ENCODE measurements at places on chromosomes 4 and X. TPM values are rescaled to one million over a fixed set of nuclear protein-coding genes. Genes with fewer than 3 reads are reported as not detected.

GRCh38 chr4:121014544-121014943 is 57.8 kb downstream of the NDNF start:
- no peak for DNase-seq

GRCh38 chrX:47814851-47815250 is 21.9 kb upstream of the ZNF81 start:
- DNase-seq, result no peak

- no peak for DNase-seq
Measured at GRCh38 chr4:131974730-131975129, 1174.4 kb upstream of the PCDH10 start.

- DNase-seq, result no peak
Measured at GRCh38 chr4:137129441-137129840, 402.9 kb downstream of the PCDH18 start.

GRCh38 chrX:76434103-76434741 is 6.7 kb downstream of the MAGEE1 start:
- no peak for DNase-seq

- DNase-seq, result peak; percentile 70
Measured at GRCh38 chr4:84503495-84504437, 4.7 kb upstream of the NKX6-1 start.

GRCh38 chrX:87160435-87161010 is 357.1 kb upstream of the KLHL4 start:
- no peak for DNase-seq

DNA sequence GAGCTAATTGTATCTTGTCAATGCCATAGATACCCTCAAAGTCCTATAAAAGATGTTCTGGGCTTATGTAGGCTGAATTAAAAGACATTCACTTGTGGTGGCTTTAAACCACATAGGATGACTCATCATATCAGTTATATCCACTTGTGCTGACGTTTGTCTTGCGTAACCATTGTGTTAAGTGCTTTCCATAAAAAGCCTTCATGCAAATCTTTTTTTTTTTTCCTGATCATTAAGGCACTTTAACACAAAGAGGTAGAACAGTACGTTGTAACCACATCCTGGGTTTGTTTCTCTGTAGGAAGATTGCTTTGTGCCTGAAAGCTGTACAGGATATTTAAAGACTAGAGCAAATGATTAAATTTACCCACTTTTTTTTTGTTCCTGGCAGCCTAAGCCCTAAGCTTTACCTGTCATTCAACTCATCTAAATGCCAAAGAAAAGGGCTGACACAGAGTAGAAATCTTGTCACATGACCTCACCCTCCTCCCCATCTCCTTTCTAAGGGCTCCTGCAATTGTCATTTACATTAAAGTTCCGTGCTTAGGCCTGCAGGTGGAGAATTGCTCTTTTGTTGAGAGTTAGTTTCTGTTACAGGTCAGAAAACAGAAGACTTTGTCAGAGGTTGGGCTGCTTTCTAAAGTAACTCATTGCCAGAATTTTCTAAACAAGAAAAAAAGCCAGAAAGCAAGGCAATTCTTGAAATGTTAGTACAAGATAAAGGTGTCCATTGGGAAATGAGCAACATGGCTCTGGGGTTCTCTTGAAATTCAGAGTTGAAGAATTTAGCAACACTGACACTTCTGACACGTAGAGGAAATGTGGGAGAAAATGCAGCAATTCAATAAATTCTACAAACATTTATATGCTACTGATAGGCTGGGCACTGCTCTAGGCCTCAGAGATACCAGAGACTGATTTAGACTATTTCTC is 555.6 kb downstream of the PPARGC1A start:
- peak; percentile 100 for DNase-seq

- no peak for DNase-seq
Measured at GRCh38 chr4:184729946-184730345, 4.0 kb downstream of the CENPU start.

DNA sequence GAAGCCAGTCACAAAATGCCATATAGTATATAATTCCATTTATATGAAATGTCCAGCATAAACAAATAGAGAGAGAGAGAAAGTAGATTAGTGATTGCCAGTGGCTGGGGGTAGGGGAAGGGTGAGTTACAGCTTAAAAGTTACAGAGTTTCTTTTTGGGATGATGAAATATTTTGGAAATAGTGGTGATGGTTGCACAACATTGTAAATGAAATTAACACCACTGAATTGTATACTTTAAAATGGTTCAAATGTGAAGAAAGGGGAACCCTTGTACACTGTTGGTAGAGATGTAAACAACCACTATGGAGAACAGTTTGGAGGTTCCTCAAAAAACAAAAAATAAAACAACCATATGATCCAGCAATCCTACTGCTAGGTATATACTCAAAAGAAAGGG is 131.2 kb upstream of the GPC4 start:
- no peak for DNase-seq

GRCh38 chr4:6471307-6472007 is 957 bp downstream of the PPP2R2C start:
- DNase-seq, result no peak

DNA sequence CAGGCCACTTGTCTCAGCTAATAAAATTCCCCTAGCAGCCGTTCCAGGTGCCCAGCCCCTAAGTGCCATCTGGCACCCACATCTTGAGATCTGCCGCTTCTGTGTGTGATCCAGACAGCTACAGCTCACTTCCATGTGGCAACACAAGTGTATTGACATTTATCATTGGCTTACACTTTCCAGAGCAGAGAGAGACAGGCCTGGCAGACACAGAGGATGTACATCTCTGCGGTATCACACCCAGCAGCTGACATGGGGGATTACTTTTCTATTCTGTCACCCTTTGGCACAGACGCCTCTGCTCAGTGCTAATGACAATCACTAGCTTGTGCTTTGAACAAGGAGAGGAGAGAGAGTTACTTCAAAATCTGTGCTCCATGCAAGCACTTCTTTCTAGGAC is 195.9 kb downstream of the KDR start:
- DNase-seq, result no peak

DNA sequence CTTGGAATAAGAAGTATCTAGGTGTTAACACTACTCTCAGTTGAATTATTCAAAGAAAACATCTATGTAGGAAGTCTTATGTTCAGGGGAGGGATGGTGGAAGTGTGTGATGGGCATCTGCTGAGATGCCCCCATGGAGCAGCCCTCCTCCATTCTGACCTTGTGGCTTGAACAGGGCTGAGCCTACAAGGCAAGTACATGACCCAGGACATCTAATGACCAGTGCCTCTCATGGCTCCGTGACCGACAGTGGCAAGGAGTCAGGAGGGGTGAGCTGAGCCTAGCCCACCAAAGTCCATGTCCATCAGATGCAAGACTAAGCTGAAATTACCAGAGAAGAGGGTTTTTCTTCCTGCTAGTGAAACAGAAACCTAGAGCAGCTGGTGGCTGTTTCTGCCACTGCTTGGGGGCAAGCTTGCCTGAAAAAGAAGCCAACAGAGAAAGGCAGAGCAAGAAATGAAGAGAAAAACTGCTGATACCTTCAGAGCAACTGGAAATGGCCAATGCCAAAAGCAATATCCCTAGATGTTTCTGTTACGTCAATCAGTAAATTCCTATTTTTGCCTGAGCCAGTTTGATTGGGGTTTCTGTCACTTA is 113.5 kb downstream of the TSPAN5 start:
- no peak for DNase-seq

- peak; percentile 63 for DNase-seq
Measured at GRCh38 chr4:159682996-159683395, 580.1 kb downstream of the RAPGEF2 start.

DNA sequence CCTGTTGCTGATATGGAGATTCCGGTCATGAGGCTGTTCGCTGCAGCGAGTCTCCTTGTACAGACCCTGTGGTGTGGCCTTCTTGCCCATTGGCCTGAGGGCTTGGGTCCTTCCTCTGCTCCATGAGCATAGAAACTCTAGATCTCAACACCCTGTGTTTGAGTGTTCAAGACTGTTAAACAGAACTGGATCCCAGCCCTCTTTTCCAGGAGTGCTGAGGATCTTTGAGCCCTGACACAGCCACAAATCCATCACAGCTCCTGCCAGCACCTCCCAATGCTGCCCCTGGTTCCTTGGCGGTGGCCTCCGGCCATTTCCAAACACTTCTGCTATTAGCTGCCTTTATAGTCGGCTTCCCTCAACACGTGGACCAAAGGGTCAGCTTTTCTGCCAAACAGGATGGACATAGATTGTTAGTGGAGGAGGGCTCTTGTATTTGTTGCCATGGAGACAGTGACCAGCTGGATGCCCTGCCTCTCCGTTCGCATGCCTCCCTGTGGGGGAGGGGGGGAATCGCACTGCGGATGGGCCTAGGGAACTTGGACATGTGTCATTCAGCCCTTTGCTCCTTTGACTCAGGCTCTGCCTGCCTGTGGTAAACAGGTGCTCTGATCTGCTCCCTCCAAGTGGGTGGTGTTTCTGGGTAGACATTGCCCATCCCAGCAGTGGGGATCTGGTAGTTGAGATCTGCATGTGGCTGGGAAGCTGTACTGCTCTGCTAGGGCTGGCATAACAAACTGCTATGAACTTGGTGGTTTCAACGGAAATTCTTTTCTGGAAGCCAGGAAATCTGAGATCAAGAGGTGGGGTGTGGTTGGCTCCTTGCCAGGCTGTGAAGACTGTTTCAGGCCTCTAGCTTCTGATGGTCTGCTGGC is 6.9 kb upstream of the WDR1 start:
- peak; percentile 42 for DNase-seq

GRCh38 chr4:161404346-161405110 is 759.3 kb downstream of the FSTL5 start:
- peak; percentile 94 for DNase-seq

DNA sequence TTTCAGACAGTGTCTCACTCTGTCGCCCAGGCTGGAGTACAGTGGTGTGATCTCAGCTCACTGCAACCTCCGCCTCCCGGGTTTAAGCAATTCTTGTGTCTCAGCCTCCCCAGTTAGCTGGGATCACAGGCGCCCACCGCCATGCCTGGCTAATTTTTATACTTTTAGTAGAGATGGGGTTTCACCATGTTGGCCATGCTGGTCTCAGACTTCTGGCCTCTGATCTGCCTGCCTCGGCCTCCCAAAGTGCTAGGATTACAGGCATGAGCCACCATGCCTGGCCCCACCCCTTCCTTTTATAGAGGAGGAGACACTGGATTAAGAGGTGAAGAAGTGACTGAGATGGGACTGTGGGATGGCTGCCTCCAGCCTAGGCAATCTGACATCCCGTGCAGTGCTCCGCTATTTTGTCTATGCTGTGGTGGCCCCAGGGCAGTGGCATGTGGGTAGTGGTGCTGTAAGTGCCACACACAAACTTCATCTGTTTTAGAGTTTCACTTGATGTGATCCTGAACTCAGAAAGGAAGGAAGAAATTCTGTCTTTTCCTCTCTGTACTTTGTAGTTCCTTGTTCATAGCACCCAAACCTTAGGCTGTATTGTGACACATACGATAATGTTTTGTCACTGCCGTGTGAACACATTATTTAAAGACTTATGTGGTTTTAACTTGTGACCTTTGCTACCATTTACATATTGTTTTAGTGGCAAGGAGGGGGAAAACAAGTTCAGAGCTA is 48.9 kb downstream of the FNIP2 start:
- peak; percentile 29 for DNase-seq

GRCh38 chr4:83731609-83732008 is 195.7 kb downstream of the GPAT3 start:
- DNase-seq, result no peak

GRCh38 chrX:31649201-31649600 is 577.4 kb upstream of the FTHL17 start:
- no peak for DNase-seq

DNA sequence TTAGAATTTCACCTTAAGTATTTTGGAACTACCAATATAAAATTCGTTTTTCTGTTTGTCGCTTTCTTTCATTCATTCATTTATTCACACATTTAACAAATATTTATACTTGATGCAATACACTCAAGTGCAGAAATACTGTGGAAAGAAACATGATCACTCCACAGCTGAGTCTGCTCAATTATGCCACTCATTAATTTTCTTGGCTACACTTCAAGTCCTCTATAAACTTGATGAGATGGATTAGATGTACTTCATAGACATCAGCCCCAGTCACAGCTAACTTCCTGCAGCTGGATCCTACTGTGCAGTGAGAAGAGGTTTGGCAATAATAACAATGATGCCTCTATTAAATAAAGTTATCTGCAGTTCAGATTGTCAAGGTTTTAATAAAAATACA is 208.1 kb downstream of the PDGFC start:
- no peak for DNase-seq

GRCh38 chr4:154660052-154660451 is 47.6 kb upstream of the FGG start:
- DNase-seq, result peak; percentile 5

GRCh38 chrX:74272230-74272629 is 31.8 kb upstream of the ZCCHC13 start:
- DNase-seq, result no peak

DNA sequence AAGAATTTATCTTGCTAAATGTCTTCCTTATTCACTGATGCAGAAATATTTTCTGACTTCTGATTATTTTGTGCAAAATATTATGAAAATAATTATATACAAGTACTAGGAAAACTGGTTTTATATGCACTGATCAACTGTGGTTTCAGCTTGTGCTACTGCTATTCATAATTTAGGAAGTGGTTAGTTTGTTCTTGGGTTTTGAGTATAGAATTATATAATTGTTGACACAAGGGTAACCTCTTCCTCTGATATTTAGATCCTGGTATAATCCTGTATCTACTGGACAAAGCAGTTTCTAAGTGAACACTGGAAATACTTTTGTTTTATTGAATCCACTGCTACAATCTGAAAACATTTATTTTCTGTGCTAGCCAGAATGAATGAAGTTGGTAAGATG is 182.8 kb downstream of the PDGFC start:
- no peak for DNase-seq

GRCh38 chr4:8848507-8849265 is 23.0 kb downstream of the HMX1 start:
- no peak for DNase-seq

- no peak for DNase-seq
Measured at GRCh38 chr4:189071241-189071640, 869.4 kb upstream of the FRG1 start.

The GDPD2 gene
- total RNA-seq, result not detected

The IRAK1 gene
- 50.0 TPM for total RNA-seq

The PAK3 gene
- 0.68 TPM for total RNA-seq

The STPG2 gene
- total RNA-seq, result not detected

The FAM50A gene
- 63.0 TPM for total RNA-seq

The ZNF674 gene
- 3.5 TPM for total RNA-seq

The LAP3 gene
- total RNA-seq, result 216 TPM

The CNGA1 gene
- not detected for total RNA-seq

The ACOT9 gene
- 47.0 TPM for total RNA-seq

The GC gene
- total RNA-seq, result not detected

The CSAG1 gene
- total RNA-seq, result 2.9 TPM

The ERAS gene
- total RNA-seq, result not detected
